ENCODE measurements at places on chromosomes 11 and 22.

DNA sequence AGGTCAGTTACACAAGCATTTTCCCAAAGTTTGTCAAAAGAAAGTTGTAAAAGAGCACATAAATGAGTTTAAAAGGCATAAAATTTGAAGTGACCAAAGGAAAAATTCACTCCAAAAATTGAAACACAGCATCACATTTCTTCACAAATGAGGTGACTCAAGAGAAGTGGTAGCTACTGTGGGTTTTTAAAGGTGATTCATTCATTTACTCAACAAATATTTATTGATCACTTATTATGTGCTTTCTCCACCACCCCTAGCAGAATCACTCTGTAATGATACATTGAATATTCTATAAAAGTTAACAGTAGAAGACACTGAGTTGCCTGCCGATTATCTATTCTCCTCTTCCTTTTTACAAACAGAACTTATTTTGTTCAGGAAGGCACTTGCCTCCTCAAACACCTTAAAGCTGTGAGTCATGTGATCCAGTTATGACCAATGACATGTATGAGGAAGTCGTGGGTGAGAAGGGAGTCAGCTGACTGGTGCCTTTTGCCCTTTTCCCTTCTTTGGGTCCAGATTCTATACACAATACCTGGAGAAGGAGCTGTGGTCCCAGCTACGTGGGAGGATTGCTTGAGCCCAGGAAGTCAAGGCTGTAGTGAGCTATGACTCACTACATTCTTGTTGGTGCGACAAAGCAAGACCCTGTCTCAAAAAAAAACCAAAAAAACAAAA, 67.7 kb upstream of the CLNS1A start:
- no peak for DNase-seq

- no peak for DNase-seq
These were observed 39.8 kb downstream of the BRD1 start for GRCh38 chr22:49787861-49788260.

DNA sequence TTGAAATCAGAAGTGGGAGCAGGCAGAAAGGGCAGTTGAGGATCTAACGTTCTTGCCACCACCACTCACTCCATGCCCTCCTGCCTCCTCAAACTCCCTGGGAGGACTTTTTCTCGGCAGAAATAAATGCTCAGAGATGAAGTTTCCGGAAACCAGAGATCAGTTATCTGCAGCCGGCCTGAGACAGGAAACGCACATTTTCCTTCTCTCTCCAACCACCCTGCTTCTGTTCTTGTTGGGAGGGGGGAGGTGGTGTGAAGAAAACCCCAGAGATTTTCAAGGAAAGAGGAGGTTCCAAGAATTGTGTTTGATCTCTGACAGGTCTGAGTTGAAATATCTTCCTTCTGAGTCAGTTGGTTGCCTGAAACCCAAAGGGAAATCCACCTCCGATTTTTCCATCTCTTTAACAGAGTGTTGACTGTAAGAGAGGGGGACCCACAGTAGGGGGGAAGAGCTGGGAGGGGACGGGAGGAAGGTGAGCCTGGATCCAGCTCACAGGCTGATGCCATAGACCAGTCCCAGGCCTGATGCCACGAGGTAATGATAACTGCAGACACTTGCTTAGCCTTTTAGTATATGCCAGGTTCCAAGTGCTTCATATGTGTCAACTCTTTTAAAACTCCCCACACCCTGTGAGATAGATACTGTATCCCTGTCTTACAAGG, 100.8 kb downstream of the TRAF6 start:
- DNase-seq: peak; percentile 22

DNA sequence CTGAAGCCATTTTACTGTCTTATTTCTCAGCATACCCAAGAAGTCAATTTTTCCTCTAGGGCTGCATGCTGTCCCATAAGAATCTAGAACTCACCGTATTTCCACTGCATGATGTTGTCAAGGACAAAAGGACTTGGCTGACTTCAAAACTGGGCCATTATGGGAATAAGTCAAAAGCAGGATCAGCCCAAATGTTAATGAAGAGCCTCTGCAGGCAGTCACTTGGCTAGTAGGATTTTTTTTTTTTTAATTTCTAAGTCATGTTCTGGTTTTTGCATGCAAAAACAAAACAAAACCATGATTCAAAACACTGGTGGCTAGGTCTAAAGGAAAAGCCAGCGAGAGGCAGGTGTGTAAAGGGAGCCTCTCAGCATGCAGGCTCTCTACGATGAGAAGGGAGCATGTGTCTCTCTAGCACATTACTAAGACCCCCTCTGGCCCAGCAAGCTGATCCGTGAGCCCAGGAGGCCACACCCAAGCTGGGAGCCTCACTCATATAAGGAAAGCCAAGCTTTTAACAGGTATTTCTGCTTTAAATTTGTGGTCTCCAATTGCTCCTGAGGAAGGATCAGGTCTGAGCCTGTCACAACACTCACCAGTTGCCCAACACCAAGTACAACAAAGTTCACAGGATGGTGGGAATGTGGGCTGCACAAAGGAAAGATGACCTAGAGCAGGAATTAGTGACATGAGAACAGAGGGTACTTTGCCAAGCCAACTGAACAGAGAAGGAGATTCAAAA, 21.4 kb upstream of the STK33 start:
- no peak for DNase-seq

DNA sequence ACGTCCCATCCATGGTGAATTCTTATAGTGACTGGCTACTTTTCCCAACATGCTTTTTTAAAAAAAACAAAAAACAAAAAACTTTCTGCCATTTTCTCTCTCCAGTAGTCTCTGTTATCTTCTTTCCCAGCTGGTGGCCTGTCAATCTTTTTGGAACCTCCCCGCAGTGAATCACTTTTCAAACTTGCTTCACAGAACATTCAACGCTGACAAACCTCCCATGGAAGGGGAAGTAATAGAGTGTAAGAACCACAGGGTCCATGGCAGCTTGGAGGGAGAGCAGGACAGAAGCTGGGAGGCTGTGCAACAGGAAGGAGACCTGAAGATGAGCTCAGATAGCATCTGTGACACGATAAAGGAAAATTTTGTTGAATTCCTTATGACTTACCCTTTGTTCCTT, 9.8 kb upstream of the CECR2 start:
- no peak for DNase-seq

- DNase-seq: no peak
These were observed 35.4 kb upstream of the LINC01488 start for GRCh38 chr11:69446108-69446507.
